Aorta (tissue), 5 donors: ENCODE measurements at places on chromosomes 7 and 10. TPM values are rescaled to one million over a fixed set of nuclear protein-coding genes. Genes with fewer than 3 reads are reported as not detected.
A peak's percentile ranks its signal among the peaks of the same experiment; 100 is the strongest.

The EPDR1 gene
- total RNA-seq: 39.0 TPM

The FAM25C gene
- not detected for total RNA-seq

DNA sequence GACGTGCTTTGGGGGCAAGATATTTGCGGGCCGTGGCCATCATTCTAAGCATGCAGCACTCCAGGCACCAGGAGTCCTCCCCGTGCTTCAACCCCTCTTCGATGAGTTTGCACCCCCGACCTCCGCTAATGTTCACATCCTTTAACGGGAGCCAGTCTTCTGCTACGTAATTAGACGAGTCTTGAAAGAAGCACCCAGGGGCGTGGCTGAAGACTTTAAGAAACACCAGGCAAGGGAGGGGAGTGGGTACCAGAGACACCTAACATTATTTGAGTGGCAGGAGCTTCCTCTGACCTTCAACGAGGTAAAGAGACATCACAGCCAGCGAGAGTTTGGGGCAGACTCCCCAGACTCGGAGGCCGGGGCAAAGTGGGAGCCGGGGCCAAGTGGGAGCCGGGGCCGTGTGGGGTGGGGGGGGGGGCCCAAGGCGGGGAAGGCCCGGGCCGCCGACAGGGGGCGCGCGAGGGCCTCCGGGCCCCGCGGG is 31.1 kb upstream of the TOMM7 start:
- no peak overlapping the region for H3K27ac ChIP-seq
- DNase-seq: peak; percentile 54
- no peaks in the 10 kb centered on the region for H3K4me1 ChIP-seq
- no peaks in the 10 kb centered on the region for H3K27me3 ChIP-seq

DNA sequence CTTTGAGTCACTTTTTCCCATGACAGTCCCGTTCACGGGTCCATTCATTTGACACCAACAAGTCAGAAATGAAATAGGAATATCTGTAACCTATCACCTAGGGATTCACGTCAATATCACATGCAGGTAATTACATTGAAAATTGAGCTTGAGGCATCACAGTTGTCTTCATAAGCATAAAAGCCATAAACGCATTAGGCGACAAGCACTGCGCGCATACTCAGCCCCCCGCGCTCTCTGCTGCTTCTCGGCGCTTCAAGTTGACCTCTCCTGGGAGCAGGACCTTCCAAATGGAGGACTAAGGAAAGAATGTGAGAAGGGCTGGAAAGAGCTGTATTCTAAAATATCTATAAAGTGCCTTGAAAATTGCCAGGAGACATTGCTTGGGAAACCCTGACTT is 130.5 kb upstream of the TNS3 start:
- no peak overlapping the region for H3K27ac ChIP-seq
- DNase-seq: no peak
- H3K4me1 ChIP-seq: no peaks in the 10 kb centered on the region
- no peaks in the 10 kb centered on the region for H3K36me3 ChIP-seq

DNA sequence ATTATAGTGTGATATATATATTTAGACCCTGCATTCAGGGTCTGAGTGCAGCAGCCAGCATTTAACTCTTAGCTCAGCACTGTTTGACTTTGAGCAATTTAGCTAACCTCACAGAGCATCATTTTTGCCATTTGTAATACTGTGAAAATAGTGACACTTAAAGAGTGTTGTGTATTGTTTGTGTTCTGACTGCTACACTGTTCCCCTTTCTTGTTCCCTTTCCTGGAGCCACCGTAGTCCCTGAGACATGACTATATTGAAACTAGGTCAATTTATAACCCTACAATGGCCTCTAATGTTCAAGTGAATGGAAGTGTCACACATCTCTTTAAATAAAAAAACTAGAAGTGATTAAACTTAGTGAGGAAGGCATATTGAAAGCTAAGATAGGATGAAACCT is 20.3 kb upstream of the CD36 start:
- no peak for DNase-seq
- H3K36me3 ChIP-seq: no peaks in the 10 kb centered on the region
- no peak overlapping the region for H3K27ac ChIP-seq
- H3K27me3 ChIP-seq: no peaks in the 10 kb centered on the region
- H3K4me1 ChIP-seq: no peaks in the 10 kb centered on the region
